ENCODE measurements at places on chromosomes 6 and 20.
A peak's percentile ranks its signal among the peaks of the same experiment; 100 is the strongest.

DNA sequence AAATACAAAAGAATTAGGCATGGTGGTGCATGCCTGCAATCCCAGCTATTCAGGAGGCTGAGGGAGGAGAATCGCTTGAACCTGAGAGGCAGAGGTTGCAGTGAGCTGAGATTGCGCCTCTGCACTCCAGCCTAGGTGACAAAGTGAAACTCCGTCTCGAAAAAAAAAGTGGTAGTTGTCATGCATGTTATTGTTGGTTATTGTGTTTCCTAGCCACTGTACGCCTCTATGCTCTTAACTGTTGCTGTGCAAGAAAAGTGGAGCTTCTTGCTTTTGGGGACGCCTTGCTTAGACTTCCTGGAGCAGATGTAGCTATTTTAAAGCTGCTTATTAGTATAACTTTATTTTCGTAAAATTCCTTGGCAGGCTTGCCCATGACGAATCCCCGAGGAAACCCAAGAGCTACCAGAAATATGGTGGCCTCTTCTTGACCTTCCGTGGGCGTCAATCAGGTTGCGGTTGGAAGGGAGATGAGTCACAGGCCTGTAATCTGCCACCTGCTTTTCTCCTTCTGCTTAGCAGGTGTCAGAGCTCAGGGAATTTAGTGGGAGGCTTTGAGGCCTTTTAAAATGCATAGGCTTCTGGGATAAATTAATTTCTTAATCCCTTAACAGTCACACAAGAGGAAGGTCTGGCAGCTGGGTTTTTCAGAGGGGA lies 17.3 kb downstream of the GABRR2 start:
- DNase-seq = peak; percentile 25

GRCh38 chr20:24998631-24999445 lies 6.3 kb upstream of the APMAP start:
- DNase-seq = no peak

GRCh38 chr20:61373055-61373399 lies 121.0 kb downstream of the CDH4 start:
- no peak for DNase-seq

DNA sequence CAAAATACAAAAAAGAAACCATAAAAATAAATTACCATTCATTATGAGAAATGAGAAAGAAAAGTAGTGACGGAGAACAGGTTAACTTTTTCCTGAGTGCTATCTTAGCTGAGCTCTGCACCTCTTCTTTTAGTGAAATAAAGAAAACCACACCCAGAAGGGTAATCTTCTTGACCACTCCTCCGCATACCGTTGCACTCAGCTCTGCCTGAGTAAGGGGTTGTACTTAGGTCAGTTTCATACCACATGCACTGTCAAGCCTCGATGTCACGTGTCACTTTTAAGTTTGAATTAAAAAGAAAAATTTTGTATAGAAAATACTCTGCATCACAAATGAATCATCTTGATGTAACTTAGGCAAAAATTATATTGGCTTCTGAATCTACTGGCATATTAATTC lies 2.8 kb downstream of the EZR start:
- no peak for DNase-seq

GRCh38 chr6:45577836-45578504 lies 200.2 kb upstream of the SUPT3H start:
- DNase-seq = no peak

- DNase-seq = no peak
These were observed 478.3 kb downstream of the FRK start for GRCh38 chr6:115582386-115582785.

GRCh38 chr6:162873537-162873936 lies 145.8 kb downstream of the PACRG start:
- no peak for DNase-seq

DNA sequence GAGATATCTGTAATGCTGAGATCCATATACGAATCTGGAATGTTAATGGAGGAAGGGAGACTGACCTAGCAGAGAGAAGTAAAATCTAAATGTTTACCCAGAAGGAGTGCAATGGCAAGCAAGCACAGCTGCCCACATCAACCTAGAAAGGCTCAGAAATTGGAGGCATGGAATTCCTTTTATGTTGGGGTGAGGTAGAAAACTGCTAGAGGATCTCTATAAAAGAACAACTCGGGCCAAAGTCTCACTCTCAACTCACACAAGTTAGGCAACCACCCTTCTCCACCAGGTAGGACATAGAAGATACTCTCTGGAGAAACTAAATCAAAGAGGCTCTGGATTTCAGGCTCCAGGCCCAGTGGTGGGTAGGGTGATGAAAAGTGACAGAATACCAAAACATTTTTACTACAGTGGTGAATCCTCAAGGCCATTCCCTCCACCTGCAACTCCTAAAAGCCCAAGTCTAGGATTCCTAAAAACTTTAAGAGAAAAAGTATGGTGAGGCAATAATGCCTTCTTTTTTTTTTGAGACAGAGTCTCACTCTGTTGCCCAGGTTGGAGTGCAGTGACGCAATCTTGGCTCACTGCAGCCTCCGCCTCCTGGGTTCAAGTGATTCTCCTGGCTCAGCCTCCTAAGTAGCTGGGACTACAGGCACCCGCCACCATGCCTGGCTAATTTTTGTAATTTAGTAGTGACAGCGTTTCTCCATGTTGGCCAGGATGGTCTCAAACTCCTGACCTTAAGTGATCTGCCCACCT lies 9.5 kb upstream of the ADGRG6 start:
- DNase-seq = no peak

DNA sequence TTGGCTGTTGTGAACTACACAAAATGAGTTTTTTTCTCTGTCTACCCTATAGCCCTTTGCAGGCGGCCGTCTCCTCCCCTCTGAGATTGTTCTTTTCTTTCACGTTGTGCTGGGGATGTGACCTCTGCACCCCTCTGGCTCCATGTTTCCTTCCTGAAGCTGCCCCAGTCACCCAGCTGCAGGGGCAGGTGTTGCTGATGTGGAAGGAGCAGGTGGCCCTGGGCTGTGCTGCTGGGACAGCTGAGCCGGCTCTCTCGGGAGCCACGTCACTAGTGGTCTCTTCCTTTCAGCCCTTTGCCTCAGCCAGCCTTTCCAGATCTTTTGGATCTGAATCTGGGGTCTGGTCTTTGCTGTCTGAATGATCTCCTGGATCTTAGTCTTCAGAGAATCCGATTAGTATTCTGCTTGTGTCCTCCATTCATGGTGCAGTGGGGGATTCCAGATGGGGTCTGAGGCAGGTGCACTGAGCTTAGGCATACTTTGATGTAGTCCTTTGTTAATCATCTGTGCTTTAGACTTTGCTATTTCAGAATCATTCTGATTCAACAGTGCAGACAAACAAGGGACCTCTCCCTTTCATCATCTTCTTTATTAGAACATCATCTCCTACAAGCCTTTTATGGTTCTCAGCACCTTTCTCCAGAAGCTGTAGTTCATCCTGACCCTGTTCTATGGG lies 31.4 kb downstream of the TMEM181 start:
- no peak for DNase-seq

DNA sequence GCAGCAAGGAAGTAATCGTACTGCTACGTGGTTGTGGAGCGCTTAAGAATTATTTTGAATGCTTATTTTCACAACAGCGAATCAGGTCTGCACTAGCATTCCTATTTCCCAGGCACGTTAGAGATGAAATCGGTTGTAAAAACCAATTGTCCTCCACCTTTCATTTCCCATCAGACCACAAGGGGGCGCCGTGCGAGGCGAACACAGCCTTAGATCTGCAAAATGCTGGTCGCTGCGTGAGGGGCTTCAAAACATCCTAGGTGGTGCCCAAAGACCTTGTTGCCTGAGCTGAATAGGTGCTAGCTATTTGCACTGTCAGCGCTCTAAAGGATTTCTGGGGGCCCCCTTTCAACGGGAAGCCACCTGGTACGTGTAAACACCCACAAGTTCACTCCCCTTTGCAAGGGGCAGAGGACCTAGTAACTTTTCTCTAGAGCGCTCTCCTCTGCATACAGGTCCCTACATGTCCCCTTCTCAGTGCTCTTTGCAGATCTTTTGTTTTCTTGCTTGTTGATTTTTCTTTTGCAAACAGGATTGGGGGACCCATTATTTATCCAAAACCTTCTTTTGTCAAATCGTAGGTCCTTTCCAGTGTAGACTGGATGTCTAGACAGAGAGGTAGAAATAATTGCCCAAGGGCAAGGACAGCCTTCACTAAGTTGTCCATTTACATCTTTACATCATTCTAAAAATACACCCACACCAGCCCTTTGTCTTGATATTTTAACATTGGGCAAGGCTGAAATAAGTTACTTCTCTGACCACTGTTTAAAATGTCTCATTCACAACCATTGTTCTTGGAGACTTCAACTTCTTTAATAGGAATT lies 59.8 kb downstream of the NEDD9 start:
- DNase-seq = peak; percentile 32

- DNase-seq = no peak
These were observed 117.0 kb downstream of the MAP3K7 start for GRCh38 chr6:90469906-90470305.

DNA sequence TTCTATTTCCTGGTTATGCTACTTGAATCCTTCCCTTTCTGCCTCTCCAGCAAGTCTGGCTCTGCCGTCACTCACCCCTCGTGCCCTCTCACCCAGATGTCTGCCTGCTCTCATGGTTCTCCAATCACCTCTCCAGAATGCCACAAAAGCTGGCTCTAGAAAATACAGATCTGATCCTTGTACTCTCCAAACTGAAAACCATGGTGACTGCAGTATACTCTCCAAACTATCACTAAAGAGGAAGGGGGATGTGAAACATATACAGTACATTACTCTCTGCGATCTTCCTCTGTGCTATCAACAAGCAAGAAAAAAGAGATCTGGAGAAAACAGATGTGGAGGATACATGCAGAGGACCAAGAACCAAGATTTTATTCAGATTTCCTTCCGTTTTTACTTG lies 91.1 kb downstream of the ATXN1 start:
- no peak for DNase-seq

GRCh38 chr20:31838646-31839292 lies 6.6 kb downstream of the FOXS1 start:
- DNase-seq = no peak

- no peak for DNase-seq
These were observed 6.0 kb upstream of the DNAAF9 start for GRCh38 chr20:3413393-3413889.

DNA sequence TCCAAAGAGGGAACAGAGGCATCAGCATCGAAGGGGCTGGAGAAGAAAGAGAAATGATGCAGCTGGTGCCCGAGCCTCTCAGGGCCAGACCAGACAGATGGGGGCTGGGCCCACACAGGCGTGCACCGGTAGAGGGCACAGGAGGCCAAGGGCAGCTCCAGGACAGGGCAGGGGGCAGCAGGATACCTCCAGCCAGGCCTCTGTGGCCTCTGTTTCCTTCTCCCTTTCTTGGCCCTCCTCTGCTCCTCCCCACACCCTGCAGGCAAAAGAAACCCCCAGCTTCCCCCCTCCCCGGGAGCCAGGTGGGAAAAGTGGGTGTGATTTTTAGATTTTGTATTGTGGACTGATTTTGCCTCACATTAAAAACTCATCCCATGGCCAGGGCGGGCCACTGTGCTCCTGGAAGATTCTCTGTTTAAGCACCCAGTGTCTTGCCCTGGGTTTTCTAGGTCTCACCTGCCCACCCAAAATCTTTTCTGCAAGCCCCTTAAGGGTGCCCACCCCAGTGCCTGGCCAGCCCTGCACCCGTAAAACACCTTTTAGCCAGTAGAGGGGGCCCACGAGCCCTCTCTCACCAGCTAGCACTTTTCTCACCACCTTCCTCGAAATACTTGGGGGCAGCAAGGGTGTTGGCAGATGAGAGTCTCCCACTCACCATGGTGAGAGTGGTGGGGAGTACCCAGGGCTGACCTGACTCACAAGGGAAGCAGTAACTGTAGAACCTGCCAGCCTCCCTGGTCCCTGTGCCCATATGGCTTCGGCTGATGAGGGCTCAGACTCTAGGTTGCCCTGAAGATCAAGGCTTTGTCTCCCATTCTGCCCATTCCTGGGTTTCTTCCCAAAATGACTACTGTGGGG lies 35.7 kb upstream of the ID1 start:
- no peak for DNase-seq

Data from stimulated activated CD4-positive, alpha-beta T cell treated with anti-CD3 and anti-CD28 coated beads, TNF-alpha, amount 100 ng/mL, for 1 hour (primary cell).